Stimulated activated CD4-positive, alpha-beta T cell treated with anti-CD3 and anti-CD28 coated beads, Interleukin-1b, Interleukin-23, amount 100 ng/mL, for 24 hours (primary cell): ENCODE measurements at places on chromosomes 3 and 15.

- DNase-seq = no peak
Measured at GRCh38 chr15:49652922-49653321, 32.1 kb downstream of the DTWD1 start.

- DNase-seq = no peak
Measured at GRCh38 chr3:177438596-177439220, 241.4 kb upstream of the TBL1XR1 start.

GRCh38 chr3:181383760-181384159 lies 328.0 kb upstream of the SOX2 start:
- no peak for DNase-seq

DNA sequence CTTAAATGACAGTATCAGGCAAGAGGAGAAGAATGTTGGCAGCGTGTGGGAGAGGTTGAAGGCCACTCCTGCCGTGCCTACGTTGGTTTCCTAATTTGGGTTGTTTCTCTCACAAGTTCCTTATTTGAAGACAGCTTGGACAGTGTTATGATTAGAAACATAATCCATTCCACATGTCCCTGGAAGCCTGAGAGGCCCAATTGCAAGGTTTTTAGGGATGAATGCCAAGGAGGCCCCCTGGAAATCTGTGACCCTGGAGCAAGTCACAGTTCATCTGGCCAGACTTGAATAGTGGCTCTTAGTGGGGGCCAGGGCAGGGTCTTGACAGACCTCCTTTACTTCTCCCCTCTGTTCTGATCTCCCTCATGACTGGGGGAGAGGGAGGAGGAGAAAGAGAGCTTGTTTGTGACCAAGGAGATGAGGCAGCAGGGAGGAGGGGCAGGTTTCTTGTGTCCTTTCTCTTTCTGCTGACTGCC lies 584.4 kb upstream of the TBL1XR1 start:
- DNase-seq = no peak

DNA sequence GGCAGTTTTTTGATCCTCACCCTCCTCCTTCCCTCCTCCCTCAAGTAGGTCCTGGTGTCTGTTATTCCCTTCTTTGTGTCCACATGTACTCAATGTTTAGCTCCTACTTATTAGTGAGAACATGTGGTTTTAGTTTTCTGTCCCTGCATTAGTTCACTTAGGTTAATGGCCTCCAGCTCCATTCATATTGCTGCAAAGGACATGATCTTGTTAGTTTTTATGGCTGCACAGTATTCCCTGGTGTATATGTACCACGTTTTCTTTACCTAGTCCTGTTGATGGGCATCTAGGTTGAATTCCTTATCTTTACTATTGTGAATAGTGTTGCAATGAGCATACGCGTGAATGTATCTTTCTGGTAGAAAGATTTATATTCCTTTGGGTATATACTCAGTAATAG lies 61.7 kb upstream of the FGF7 start:
- DNase-seq = no peak
